Cerebellar nuclear complex (tissue), 1 donor: ENCODE measurements at places on chromosomes 7 and 10.

- DNase-seq: no peak
Observed at GRCh38 chr10:47360419-47361040, 12.4 kb downstream of the RBP3 start.

GRCh38 chr10:16933783-16934182 lies 116.6 kb upstream of the RSU1 start:
- DNase-seq: no peak

DNA sequence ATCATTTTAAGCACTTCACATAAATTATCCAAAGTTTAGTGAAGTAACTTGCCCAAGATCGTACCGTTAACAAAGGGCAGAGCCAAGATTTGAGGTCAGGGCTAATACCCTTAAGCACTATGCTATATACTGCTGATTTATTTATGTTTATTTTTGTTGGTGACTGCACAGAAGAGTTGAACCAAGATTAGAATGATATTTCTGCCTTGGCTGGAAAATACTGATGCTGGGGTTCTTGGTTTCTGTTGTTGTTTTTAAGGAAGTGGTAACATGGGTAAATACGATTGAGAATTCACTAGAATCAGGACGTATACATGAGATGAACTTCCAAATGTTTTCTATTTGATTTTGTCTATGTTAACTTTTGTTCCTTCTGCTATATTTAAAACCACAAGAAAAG lies 9.3 kb downstream of the ADD3 start:
- no peak for DNase-seq

DNA sequence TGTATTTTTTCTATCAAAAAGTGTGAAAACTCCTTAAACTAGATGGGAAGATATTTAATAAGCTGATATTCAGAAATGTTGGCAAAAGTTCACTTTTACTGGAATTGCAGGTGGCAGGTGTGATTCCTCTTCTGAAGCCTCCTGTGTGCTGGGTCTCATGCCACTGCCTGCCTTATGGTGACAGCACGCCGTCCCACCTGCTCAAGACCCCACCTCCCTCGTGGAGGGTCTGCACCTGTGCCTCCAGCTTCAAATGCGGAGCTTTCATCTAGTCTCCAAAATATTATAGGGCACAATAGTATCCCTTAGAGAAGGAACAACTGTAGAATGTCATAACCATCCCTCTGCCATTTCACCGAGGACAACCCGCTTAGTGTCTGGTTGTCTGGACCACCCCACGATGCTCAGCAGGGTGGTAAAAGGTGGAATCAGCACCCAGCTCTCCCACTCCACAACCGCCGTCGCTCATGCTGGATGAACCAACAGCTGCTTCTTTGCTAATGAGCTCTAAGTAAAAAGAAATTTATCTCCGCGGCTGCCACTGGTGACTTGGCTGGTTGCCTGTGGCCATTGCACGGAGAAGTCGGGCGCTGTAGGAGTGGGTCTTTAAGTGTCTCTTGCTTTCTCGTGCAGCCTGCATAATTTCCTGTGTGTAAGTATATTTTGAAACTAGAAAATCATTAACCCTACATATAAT lies 119.3 kb upstream of the TCERG1L start:
- DNase-seq: no peak
